ENCODE measurements at places on chromosomes 5 and 9.

GRCh38 chr9:136198605-136199083, 6.3 kb downstream of the LHX3 start:
- no peaks in the 10 kb centered on the region for H3K36me3 ChIP-seq
- H3K4me1 ChIP-seq: no peaks in the 10 kb centered on the region
- DNase-seq: no peak
- H3K27me3 ChIP-seq: peaks cover 16% of the 10 kb centered on the region
- H3K27ac ChIP-seq: no peak overlapping the region
- H3K4me3 ChIP-seq: no peak overlapping the region

GRCh38 chr9:114004221-114004716, 73.8 kb downstream of the AMBP start:
- no peak for DNase-seq
- H3K36me3 ChIP-seq: peaks cover 4% of the 10 kb centered on the region
- peaks cover 48% of the 10 kb centered on the region for H3K4me1 ChIP-seq
- H3K4me3 ChIP-seq: peak overlapping the region; percentile 60

- H3K4me3 ChIP-seq: no peak overlapping the region
- no peaks in the 10 kb centered on the region for H3K27me3 ChIP-seq
- no peaks in the 10 kb centered on the region for H3K36me3 ChIP-seq
- no peak overlapping the region for H3K27ac ChIP-seq
Measured at GRCh38 chr5:165135565-165135964, 1630.1 kb downstream of the MAT2B start.

DNA sequence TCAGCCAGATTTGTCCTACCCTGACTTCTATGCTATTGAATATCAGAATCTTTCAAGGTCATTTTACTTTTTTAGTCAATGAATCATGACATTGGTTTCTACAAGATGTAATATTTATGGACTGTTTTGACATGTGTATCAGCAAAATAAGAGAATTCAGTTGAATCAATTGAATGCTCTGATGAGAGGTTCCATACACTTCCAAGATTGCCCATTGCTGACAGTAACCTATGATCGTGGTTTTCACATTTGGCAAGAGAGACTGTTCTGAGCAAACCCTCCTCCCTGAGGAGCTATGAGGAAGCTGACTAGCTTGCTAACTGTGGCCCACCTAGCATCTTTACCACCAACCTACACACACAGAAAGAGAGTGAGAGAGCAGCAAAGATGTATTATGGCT, 56.7 kb upstream of the FST start:
- no peaks in the 10 kb centered on the region for H3K27me3 ChIP-seq
- no peak overlapping the region for H3K4me3 ChIP-seq
- no peak for DNase-seq

- H3K36me3 ChIP-seq: no peaks in the 10 kb centered on the region
- no peak for DNase-seq
- H3K27ac ChIP-seq: peak overlapping the region; percentile 90
- H3K4me1 ChIP-seq: peaks cover 23% of the 10 kb centered on the region
- peak overlapping the region; percentile 79 for H3K4me3 ChIP-seq
- H3K27me3 ChIP-seq: no peaks in the 10 kb centered on the region
Measured at GRCh38 chr9:130781569-130781968, 53.5 kb upstream of the ABL1 start.

DNA sequence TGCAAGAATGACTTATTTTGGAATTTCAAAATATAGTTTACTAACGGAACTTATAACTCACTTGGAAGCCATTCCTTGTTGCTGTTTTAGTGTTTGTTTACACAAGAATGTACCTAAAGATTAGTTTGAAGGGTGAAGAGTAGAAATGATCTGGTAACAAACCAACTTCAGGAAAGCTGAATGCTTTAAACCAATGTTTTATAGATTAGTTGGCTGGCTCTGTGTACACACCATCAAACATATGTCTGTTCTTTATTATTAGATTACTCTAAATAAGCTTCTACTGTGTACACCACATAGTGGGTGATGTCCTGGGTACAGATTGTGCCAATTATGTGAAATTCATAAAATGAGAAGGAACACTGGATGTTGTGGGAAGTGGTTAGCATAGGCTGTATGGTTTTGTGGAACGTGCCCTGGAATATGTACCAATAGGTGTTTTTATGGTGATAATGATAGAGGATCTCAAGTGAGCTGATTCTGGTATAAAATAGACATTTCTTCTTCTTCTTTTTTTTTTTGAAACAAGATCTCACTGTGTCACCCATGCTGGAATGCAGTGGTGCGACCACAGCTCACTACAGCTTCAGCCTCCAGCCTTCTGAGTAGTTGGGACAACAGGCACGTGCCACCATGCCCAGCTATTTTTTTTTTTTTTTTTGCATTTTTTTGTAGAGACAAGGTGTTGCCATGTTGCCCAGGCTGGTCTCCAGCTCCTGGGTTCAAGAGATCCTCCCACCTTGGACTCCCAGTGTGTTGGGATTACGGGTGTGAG, 109.3 kb upstream of the DHFR start:
- no peaks in the 10 kb centered on the region for H3K27me3 ChIP-seq
- H3K4me1 ChIP-seq: no peaks in the 10 kb centered on the region
- H3K36me3 ChIP-seq: peaks cover 4% of the 10 kb centered on the region

GRCh38 chr5:128241051-128241695, 157.6 kb downstream of the SLC12A2 start:
- H3K27me3 ChIP-seq: no peaks in the 10 kb centered on the region
- H3K36me3 ChIP-seq: no peaks in the 10 kb centered on the region

- no peaks in the 10 kb centered on the region for H3K4me1 ChIP-seq
- H3K4me3 ChIP-seq: no peak overlapping the region
- DNase-seq: no peak
- H3K36me3 ChIP-seq: no peaks in the 10 kb centered on the region
- H3K27ac ChIP-seq: no peak overlapping the region
Measured at GRCh38 chr5:39082995-39083394, 8.8 kb upstream of the RICTOR start.

DNA sequence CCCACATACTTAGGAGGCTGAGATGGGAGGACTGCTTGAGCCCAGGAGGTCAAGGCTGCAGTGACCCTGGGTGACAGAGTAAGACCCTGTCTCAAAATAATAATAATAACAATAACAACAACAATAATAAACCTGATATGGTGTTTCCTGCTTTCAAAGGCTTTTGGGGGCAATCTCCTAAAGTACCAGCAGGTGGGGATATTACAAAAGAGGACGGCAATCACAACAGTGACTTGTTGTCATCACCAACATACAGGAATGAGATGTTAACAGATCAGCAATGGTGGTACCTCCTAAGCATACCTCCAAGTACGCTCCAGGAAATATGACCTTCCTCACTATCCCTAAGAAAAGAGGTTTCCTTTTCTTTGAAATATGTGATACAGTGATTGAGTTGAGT, 91.1 kb upstream of the RNF180 start:
- no peak overlapping the region for H3K27ac ChIP-seq
- H3K4me1 ChIP-seq: no peaks in the 10 kb centered on the region
- no peak for DNase-seq

GRCh38 chr5:149795360-149795759, 65.2 kb downstream of the PPARGC1B start:
- H3K27ac ChIP-seq: no peak overlapping the region
- H3K36me3 ChIP-seq: no peaks in the 10 kb centered on the region
- no peaks in the 10 kb centered on the region for H3K27me3 ChIP-seq
- DNase-seq: no peak
- no peak overlapping the region for H3K4me3 ChIP-seq

GRCh38 chr5:143870362-143870761, 58.4 kb downstream of the HMHB1 start:
- no peak for DNase-seq
- H3K36me3 ChIP-seq: no peaks in the 10 kb centered on the region
- no peak overlapping the region for H3K4me3 ChIP-seq
- H3K4me1 ChIP-seq: no peaks in the 10 kb centered on the region
- H3K27ac ChIP-seq: no peak overlapping the region
- H3K27me3 ChIP-seq: no peaks in the 10 kb centered on the region

DNA sequence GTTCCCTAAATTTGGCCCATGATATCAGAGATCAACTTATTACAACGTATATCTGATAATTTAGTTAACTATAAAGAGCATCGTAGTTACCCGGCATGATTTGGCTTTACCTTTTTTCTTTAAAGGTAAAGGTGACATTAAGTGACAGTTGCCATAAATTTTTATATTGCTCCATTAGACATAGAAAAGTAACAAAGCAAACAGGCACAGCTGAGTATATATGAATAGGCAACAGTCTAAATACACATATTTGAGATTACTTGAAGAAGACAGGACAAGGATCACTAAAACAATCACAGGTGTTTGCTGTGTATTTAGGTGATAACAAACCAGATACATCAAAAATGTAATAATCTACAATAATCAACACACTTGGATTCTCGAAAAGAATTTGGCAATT, 34.8 kb downstream of the RFX3 start:
- no peaks in the 10 kb centered on the region for H3K27me3 ChIP-seq
- no peak for DNase-seq
- H3K27ac ChIP-seq: no peak overlapping the region
- H3K4me1 ChIP-seq: no peaks in the 10 kb centered on the region
- H3K36me3 ChIP-seq: no peaks in the 10 kb centered on the region

DNA sequence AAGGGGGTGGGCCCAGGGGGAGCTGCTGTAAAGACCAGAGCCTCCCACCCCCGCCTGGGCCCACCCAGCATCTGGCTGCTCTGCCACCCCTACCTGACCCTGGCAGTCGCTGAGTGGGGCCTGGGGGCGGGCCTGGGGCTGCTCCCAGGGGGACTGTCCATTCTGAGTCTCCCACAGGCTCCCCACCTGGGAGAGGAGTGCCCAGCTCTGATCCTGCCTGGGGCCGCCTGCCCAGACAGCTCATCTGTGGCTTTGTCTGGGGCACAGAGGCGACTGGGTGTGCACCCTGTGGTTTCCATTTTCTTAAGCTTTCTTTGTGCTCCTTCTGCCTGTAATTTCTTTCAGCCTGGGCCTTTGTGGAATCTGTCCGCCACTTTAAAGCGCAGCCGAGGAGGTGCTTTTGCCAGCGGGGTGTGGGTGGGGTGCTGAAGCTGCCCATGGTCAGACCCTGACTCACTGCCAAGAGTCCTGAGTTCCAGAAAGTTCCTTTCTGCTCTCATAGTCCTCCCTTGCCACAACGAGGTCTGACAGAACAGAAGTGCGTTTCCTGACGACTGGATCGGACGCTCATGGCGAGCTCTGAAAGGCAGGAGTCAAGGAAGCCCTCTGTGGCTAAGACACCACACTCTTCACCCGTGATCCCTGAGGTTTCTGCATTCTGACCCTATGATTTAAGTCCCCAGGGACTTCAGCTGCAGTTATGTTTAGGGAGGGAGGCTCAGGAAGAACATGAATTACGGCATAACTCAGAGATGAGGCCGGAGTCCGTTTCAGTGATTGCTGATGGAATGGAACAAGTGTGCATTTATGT, 225.0 kb downstream of the FANCC start:
- peaks cover 5% of the 10 kb centered on the region for H3K36me3 ChIP-seq
- no peaks in the 10 kb centered on the region for H3K27me3 ChIP-seq
- peak overlapping the region; percentile 4 for H3K4me3 ChIP-seq
- peak overlapping the region; percentile 87 for H3K27ac ChIP-seq
- DNase-seq: no peak

DNA sequence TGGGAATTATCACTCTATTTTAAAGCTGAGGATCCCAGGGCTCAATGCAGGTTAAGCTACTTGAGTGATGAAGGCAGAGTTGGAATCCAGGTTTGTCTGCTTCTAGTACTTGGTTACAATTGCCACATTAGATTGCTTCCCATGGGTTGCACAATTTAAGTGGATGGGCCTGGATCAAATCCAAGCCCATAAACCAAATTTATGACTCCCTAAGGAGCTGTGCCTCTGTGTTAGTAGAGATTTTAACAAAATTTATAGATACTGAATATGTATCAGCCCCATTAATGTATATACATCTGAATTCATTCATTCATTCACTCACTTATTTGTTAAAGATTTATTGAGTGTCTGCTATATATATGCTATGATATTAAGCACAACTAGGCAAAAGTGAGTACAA, 332.3 kb upstream of the KLF9 start:
- H3K27ac ChIP-seq: no peak overlapping the region
- no peak for DNase-seq
- no peaks in the 10 kb centered on the region for H3K4me1 ChIP-seq
- no peak overlapping the region for H3K4me3 ChIP-seq

GRCh38 chr9:129001504-129002325, 26.4 kb downstream of the SH3GLB2 start:
- H3K36me3 ChIP-seq: peaks cover 62% of the 10 kb centered on the region
- no peaks in the 10 kb centered on the region for H3K27me3 ChIP-seq
- DNase-seq: no peak
- H3K27ac ChIP-seq: no peak overlapping the region
- H3K4me1 ChIP-seq: peaks cover 7% of the 10 kb centered on the region

- H3K27me3 ChIP-seq: no peaks in the 10 kb centered on the region
- no peak overlapping the region for H3K27ac ChIP-seq
- H3K4me3 ChIP-seq: peak overlapping the region; percentile 76
- no peak for DNase-seq
Measured at GRCh38 chr9:35675204-35675603, 1.5 kb downstream of the CA9 start.

DNA sequence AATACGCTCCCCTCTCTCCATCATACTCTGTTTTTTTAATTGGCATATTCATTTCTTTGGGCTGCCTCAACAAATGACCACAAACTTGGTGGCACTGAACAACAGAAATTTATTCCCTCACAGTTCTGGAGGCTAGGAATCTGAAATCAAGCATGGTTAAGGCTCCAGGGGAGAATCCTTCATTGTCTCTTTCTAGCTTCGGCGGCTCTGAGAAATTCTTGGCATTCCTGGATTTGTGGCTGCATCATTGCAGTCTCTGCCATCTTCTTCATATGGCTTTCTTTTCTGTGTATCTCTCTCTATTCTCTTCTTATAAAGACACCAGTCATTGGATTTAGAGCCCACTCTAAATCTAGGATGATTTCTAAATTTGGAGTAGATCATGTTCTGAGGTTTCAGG, 10.9 kb upstream of the SLC24A2 start:
- no peak overlapping the region for H3K4me3 ChIP-seq
- no peak overlapping the region for H3K27ac ChIP-seq
- H3K4me1 ChIP-seq: no peaks in the 10 kb centered on the region
- H3K36me3 ChIP-seq: no peaks in the 10 kb centered on the region
- H3K27me3 ChIP-seq: no peaks in the 10 kb centered on the region

DNA sequence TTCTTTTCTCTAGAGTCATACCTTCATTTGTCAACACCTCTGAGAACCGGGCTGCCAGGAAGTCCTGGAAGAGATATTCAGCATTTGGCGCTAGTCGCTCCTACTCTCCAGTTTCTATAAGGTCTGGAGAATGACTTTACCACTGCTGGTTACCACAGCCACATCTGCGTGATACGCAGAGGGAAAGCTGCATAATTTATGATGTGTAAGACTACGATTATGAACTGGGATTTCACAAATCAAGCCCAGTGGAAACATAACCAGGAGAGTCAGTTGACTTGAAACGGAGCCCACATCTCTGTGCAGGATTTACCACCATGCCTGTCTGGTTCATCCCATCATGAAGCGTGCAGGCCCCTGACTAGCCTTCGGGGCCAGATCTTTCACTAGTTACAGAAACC, 72.6 kb downstream of the FGF1 start:
- H3K27ac ChIP-seq: no peak overlapping the region
- H3K36me3 ChIP-seq: no peaks in the 10 kb centered on the region
- H3K4me1 ChIP-seq: no peaks in the 10 kb centered on the region
- no peaks in the 10 kb centered on the region for H3K27me3 ChIP-seq
- no peak overlapping the region for H3K4me3 ChIP-seq
